ENCODE measurements at places on chromosomes 16 and 17.

DNA sequence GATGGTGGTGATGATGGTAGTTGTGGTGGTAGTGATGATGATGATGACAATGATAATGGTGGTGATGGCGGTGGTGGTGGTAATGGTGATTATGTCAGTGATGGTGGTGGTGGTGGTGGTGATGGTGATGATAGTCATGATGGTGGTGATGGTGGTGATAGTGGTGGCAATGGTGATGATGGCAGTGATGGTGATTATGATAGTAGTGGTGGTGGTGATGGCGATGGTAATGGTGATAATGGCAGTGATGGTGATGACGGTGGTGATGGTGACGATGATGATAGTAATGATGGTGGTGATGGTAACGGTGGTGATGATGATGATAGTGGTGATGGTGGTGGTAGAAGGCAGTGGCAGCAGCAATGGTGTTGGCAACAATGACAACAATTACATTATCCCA is 55.3 kb downstream of the RBFOX3 start:
- DNase-seq: no peak

DNA sequence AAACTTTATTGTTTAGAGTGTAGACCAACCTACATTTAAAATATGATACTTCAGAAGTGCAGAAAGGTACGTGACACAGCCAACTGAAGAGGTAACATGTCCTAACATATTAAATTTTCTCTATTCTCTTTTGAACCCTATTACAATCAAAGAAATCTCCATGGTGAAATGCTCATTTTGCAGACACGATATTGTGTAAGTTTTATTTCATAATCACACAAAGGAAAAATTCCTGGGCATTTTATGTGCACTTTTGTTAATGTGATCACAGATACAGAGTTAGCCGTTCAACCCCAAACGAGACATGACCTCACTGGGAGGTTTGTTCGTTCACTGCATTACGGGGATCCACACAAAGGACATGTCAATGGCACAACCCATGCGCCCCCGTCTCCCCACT is 21.8 kb downstream of the KCNJ16 start:
- no peak for DNase-seq

GRCh38 chr16:13394488-13394887 is 493.1 kb downstream of the SHISA9 start:
- DNase-seq: no peak

DNA sequence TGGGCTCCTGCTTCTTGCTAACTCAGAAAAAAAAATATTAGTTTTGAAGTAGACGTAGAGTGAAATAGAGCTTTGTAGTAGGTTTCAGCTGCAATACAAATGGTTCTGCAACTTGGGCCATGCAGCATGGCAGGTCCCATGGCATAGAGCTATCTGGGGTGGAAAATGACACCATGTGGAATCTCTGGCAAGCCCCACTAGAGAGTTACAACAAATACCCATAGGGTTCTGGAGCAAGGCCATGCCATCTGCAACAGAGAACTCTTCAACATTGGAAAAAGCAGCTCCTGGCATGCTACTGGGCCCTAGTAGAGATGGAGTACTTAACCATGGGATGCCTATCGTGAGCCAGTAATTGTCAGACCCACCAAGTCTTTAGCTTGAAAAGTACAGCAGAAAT is 25.3 kb upstream of the RBBP6 start:
- no peak for DNase-seq
